ENCODE measurements at places on chromosomes 11 and 22.

GRCh38 chr22:50087646-50088045, 2.2 kb upstream of the MOV10L1 start:
- no peak for DNase-seq

DNA sequence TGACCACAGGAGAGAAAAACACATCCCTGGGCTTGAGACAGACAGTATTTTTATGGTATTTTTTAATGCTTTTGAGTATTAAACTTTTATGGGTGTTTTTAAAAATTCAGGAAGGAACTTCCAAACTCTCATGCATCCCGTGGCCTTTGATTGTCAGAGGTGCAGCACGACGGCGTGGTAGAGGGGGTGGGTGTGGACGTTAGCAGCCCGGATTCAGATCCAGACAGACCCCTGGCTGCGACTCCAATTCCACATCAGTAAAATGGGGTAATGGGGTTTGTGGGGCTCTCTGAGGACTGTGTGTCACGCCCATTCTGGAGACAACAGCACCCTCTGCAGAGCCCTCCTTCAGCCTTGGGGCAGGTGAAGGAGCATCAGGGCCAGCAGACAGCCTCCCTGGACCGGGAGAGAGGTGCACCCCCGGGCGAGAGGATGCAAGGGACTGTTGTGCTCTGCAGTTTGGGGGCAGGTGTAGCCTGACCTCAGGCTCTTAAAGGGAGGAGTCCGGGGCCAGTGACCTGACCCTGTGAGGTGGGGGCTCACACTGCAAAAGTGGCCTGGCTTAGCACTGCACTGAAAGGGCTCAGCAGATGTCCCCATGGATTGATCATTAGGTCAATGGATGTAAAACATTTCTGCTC, 1024.3 kb downstream of the TBC1D22A start:
- no peak for DNase-seq

- DNase-seq = no peak
Measured at GRCh38 chr11:57638005-57638781, 11.5 kb downstream of the YPEL4 start.

DNA sequence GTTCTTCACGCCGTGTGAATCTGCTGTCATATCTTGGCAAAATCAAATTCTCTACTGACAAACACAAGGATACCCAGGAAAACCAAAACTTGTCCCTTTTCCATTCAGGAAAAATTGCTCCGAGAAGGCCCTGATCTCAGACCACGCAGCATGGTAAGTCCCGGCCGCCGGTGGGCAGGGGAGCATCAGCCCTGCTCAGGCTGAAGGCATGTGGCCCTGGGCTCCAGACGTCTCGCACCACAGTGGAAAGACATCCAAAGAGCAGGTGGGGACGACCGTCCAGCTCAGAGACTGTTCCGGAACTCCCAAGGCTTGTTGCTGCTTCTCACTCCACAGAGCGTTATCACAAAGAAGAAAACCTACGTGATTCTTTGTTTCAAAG, 29.8 kb downstream of the TOLLIP start:
- DNase-seq = no peak

GRCh38 chr11:21892736-21893564, 299.9 kb upstream of the ANO5 start:
- DNase-seq = no peak

DNA sequence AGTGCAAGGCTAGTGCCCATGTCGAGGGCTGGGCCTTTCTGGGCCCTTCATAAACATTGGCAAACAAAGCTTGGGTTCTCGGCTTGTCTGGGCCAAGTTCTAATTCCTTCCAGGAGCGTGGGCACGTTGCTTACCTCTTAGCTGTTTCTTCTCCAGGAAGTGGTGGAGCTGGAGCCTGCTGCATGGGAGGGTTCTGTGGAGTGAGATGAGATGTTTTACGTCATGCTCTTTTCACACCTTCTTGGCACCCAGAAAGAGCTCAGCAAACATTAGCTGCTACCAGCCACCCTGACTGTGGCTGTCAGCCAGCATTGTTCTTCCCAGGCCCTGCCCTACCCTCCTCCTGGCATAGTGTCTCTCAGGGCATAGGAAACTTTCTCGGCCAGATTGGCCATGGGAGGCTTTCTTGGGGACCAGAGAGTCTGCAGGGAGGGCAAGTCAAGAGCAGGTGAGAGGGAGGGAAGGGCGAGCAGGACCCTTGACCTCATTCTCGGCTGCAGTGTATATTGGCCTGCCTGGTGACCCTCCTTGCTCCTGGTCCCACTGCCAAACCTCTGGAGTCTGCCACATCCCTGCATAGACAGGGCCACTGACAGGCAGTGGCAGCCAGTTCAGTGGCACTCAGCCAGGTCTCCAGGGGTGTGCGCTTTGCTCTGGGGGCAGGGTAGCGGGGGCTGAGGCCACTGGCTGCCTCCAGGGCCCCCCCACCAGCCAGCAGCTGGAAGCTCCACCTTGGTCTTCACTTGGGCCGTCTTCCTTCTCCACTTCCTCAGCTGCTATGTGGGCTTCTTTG, 98.8 kb downstream of the BCR start:
- no peak for DNase-seq

- DNase-seq = no peak
Measured at GRCh38 chr11:38835966-38836365, 2237.9 kb upstream of the RAG2 start.

- no peak for DNase-seq
Measured at GRCh38 chr11:57263351-57263750, 26.3 kb upstream of the APLNR start.

- no peak for DNase-seq
Measured at GRCh38 chr11:2645779-2646118, 54.0 kb downstream of the KCNQ1OT1 start.

GRCh38 chr11:96647621-96648020, 257.8 kb downstream of the JRKL start:
- DNase-seq = no peak

DNA sequence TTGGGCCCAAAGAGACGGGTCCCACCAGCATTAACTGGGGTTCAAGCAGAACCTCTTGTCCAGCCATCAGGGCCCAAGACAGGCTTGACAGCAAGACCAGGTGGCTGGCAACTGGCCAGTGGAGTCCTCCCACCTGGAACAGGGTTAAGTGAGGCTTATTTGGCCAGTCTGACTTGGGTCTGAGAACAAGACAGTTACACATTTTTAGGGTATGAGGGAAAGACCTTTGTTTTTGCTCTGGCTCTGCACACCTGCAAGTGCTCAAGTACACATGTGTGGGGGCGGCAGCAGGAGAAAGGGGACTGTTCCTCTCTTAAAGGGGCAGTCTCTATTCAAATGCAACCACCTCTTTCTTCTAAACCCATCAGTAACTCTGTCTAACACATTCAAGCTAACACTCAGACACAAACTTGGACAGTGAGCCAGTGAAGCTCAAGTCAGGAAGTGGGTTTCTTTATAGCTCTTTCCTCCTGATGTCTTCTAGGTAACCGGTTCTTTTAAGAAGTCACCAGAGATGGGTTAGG, 116.2 kb downstream of the ETS1 start:
- DNase-seq = no peak

DNA sequence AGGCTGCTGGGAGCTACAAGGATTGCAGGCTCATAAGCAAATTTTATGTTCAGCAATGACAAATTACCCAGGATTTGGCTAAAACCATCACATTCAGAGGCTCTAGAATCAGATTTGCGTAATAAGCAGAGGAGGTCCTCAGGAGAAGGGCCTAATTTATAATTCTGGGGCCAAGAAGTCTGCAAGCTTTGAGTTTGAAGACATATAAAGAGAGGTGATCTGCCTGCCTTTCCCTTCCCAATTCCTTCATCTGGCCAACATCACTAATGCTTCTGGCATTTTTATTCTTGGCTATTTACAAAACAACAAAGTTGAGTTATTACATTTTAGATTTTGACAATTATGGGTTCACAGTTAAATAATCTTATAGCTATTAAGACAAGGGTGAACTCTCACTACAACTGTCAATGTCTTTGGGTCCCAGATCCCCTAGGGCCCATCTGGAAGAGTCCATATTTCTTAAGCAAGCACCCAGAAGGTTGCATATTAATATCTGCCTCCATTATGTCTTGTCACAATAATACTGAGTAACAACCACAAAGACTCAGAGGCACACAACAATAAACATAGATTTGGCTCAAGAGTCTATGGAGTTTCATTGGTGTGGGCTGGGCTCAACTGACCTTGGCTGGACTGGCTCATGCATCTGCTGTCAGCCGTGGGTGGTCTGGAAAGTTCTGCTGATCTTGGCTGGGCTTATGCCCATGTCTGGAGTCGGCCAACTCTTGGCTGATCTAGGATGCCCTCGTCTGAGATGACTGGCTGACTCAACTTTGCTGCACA, 67.2 kb upstream of the CD82 start:
- DNase-seq = no peak

DNA sequence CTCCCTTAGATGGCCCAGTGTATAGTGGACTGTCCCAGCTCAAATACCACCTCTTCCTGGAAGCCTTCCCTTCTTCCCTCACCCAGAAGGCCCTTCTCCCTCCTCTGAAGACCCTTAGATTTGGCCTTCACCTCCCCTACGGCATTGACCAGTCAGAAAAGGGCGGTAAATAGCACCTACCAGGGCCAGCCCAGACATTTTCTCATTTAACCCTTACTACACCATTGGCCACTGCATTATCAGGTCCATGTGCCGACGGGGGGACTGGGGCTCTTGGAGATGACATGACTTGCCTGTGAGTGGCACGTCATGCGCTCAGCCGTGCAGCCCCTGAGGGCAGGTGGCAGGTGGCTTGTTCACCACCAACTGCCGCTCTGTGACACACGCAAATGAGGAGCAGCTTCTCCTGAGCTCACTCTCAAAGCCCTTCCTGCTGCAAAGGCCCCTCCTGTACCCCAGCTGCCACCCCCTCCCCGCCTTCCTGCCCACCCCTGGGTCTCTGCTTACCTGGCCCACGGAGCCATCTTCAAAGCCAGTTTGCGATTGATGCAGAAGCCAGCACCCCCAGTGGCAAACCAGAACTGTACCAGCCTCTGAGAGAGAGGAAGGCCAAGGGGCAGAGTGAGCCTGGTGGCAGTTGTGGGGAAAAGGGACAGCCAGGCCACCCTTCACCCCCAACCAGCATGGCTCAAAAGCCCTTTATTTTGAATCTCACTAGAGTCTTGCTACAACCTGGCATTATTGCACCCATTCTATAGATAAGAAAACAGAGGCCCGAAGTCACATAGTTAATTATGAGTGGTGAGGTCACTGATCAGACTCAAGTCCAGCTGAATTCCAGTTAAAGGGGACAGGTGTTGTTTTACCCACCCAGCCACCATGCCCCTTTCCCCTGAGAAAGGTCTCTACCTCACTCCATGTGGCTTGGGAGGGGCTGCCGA, 9.5 kb downstream of the MFNG start:
- no peak for DNase-seq

GRCh38 chr22:47202819-47203553, 440.5 kb downstream of the TBC1D22A start:
- no peak for DNase-seq

DNA sequence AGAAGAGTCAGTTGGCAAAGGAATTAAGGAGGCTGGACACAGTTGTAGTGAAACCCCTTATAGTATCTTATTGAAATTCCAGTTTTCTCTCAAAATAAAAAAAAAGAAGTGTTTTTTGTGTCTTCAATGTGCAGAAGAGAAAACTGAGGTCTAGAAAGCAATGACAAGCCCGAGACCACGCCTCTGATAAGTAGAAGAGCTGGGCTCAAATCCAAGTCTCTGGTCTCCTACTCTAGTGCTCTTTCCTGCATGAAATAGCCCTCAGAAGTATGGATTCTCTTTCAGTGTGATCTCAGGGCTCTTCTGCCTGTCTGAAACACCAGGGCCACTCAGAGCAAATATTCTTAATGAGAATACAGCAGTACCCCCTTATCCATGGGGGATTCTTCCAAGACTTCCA, 200.9 kb downstream of the KIF18A start:
- DNase-seq = no peak

DNA sequence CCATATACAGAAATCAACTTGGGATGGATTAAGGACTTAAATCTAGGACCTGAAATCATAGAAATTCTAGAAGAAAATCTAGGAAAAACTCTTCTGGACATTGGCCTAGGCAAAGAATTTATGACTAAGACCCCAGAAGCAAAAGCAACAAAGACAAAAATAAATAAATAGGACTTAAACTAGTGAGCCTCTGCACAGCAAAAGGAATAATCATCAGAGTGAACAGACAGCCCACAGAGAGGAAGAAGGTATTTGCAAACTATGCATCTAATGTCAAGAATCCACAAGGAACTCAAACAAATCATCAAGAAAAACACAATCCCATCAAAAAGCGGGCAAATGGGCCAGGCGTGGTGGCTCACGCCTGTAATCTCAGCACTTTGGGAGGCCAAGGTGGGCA, 32.4 kb downstream of the TTC28 start:
- DNase-seq = no peak

DNA sequence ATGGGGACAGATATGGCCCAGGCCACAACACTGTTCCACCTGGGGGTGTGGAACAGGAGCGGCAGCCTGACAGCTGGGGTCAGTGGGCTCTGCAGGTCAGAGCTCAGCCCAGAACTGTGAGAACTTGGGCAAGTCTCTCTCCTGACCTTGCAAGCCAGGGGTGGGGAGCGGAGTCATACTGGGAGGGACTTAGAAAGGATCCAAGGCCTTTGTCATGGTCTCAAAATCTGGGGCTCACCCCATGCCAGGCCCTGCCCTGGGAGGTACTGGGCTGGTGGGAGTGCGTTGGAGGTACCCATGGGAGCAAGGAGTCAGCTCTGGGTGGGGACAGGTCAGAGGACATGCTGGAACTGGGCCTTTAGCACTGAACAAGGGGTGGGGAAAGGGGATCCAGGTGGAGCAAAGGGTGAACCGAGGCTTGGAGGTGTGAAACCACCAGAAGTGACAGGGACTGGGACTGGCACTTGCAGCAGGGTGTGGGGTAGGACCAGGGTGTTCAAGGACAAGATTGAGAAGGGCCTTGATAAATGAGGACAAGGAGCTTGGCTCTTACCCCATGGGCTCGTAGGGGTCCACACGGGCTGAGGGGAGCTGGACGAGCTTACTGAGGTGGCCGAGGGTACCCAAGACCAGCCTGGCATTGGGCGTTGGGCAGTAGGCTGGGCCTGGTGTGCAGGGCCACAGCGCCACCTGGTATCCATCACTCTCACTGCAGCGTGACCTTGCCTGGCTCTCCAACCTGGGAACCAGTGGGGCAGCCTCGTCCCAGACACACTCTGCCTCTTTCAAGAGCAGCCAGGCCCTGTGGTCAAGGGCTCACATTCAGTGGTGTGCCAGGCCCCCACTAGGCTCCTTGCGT, 7.4 kb upstream of the PMM1 start:
- peak; percentile 12 for DNase-seq

DNA sequence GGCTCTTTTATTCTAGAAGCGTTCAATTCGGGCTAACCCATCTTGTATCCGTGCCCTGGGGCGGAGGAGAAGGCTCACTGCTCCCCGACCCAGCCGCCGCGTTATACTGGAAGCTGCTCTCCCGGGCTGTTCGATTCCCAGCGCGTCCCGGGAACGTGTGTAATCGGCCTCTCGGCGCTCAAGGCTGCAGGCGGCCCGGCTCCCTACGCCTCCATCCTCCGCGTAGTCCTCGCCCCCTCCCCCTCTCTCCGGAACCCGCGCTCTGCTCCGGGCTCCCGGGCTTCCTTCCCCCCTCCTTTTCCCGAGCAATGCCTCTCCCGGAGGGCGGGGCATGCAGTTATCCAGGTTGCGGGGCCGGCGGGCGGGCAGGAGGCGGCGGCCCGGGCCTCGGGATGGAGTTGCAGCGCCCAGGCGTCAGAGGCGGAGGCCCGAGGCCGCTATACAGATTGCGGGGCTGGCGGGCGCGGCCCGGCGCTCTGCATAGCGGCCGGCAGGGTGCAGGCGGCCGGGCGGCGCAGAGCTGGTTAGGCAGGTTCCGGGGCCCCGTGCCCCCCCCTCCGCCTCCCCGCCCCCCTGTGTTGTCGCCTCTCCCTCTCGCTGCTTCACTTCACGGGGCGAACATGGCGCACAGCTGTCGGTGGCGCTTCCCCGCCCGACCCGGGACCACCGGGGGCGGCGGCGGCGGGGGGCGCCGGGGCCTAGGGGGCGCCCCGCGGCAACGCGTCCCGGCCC, at the start of gene KMT2A:
TSS of gene KMT2A (plus strand) at position 600 of the 732 bp plus-strand sequence. CDS start at position 621, 21 bp downstream.
- DNase-seq = peak; percentile 92

GRCh38 chr11:96055706-96056387, 131.9 kb upstream of the MTMR2 start:
- DNase-seq = no peak
